KG1 (cell line): ENCODE measurements at places on chromosomes 12 and 14.
A peak's percentile ranks its signal among the peaks of the same experiment; 100 is the strongest.

DNA sequence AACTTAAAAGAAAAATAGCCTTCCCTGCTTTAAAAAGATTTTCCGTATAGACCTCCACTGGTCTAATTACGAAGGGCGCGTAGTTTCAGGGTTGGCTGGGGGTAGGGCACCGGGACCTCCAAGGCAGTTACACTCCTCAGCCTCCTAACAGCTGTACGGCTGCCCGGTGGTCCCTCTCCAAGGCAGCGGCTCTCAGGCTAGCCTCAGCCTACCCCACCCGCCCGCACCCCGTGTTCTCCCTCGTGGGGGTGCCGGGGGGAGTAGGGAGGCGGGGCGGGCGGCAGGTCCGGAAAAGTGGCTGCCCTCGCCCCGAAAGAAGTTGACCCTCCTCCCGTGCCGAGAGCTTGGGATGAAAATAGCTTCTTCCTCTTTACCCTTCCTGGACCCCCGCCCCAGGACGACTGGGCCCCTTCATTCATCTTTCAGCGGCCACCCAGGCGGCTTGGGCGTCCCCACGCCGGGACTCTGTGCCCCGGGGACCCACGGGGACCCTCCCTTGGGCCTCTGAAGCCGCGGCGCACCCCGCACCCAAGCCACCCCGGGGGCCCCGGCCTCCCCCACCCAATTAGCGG, 991 bp upstream of the RCOR1 start:
- peak; percentile 73 for DNase-seq

- DNase-seq = no peak
Observed at GRCh38 chr14:30869551-30870155, 4.7 kb upstream of the COCH start.

DNA sequence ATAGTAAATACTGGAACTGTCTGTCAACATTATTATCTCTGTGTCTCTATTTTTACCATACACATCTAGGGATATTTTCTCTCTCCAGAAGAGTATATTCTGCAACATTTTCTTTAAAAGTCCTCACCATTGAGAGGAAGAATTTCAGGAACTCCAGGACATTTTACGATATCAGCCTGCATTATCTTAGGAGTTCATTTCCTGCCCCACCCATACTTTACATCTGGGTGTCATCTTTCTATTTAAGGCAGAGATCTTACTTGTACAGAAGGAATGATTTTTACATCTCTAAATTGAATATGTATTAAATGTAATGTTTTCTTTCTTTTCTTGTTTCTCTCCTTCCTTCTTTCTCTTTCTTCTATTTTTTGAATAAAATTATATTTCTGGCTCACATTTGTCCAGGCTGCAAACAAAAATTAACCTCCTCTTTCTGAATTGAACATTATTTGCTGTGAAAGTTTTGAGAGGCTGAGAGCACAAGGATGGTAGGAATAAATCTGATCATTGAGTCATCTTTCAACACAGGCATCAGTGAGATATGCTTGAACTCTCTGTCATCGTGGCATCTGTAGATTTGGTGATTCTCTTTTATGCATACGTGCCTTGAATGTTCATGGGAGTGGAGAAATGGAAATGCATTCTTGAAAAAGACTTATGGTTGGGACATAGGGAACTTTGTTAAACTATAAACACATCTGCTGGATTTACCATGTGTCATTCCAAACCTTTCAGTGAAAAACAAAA, 753.6 kb downstream of the SLC16A7 start:
- no peak for DNase-seq

- DNase-seq = no peak
Observed at GRCh38 chr12:3712209-3712992, 40.5 kb downstream of the CRACR2A start.

- DNase-seq = no peak
Observed at GRCh38 chr12:78087363-78087675, 256.6 kb downstream of the NAV3 start.

DNA sequence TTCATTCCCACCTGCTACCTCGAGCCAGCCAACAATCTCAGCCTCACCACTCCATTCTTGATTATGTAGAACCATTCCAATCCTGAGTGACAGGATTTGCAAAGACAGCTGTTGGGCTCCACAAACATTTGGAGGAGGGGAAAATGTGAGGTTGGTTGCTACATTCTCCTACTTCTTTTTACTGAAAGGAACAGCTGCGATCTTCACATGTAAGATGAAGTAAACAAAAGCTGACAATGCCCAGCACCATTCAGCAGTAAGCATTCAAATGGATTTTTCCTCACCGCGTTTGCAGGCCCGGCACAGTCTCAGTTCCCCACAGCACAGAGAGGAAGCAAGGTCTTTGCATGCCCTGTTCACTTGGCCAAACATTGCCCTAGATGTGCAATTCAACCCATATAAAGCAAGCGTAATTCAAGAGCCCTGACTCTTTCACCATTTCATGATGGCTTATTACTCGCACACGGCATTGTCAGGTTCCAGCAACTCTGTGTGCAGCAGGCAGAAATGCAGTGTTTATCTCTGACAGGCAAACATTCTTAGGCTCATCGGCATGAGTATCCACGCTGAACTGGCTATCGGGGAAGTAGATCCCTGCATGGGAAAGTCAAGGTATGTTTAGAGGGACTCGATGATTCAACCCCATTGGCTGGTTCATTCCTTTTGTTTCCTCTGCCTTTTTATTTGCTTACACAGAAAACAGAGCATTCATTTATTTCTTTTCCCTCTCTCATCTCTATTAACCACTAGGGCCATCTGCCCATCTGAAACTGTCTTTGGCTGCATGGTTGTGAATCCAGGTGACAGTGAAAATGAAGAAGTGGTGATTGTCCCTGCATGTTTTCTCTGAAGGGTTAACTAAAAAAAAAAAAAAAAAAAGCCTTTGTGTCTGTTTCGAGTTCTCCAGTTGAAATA, 236.1 kb upstream of the PLEKHG7 start:
- DNase-seq = no peak

DNA sequence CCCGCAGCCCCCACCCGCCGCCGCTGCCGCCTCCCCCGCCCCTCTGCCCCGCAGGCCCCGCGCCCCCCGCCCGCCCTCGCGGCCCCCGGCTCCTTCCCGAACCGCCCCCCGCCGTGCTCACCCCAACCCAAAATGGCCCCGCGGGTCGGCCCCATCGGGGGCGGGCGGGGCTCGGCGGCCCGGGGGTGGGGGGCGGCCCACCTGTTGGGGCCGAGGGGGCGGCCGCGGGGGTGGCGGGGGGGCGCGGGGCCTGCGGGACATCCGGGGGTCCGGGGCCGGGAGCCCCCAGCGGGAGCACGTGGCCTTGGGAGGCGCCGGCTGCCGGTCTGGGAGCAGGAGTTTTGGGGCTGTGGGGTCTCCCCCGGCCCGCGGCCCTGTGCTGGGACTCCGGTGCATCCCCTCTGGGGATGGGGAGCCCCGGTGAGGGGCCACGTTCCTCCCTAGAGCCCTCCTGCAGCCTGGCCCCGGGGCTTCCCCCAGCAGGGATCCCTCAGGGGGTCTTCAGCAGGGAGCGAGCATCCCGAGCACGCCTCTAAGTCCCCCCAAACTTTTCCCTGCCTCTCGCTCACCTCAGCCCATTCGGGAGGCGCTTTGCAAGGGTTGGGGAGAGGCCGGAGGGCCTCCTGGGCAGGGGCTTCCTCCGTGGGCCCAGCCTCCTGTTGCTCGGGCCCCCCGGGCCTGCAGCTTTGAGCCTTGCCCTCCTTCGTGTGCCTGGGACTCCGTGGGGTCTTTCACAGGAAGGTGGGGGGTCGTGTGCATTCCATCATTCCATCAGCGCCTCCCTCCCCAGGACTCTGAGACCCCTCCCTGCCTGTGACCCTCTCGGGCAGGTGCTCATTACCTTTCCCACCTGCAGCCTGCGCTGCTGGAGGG, 710 bp downstream of the MTA1 start:
- DNase-seq = no peak

DNA sequence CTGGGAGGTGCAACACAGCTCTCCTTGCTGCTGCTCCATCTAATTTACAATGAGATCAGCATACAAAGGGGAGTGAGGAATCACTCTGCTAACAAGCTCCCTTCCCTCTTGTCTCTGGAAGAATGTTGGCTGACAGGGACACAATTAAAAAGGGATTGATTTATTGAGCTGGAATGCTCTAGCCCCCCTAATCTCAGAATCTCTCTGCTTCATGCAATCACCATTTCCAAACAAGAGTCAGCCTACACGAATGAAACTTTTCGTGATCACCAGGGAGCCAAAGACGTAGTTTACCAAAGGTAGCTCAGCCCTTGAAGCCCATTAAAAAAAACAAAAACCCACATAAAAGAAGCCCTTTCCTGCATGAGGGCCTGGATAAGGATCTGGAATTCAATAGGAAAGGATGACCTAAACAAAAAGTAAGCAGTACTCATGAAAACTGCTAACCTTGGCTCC, 223.8 kb downstream of the C12orf75 start:
- no peak for DNase-seq

DNA sequence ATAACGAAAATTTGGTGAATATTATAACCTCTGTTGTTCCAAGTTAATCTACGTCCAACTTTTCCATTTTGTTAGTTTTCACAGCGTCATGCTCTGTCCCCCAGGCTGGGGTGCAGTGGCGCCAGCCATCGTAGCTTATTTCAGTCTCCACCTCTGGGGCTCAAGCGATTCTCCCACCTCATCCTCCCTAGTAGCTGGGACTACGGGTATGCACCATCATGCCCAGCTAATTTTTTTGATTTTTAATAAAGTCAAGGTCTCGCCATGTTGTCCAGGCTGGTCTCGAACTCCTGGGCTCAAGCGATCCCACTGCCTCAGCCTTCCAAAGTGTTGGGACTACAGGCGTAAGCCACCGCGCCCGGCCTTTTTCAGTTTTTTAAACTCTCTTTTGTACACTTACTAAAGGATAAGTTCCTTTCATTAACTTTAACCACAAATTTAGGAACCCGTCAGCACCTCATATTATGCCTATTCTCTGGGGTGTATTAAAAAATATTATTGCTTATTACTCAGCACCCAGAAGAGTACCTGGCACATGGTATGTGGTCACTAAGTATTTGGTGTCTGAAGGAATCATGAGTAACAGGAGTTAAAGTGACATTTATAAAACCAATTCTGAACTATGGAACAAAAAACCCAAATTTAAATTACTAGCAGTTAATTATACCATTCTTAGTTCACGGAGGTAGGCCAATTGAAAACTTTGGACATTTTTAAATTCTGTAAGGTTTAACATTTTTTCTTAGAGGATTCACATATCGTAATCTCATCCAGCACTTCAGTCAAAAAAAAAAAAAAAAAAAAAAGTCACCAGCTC, 925 bp upstream of the MIPOL1 start:
- DNase-seq = no peak

DNA sequence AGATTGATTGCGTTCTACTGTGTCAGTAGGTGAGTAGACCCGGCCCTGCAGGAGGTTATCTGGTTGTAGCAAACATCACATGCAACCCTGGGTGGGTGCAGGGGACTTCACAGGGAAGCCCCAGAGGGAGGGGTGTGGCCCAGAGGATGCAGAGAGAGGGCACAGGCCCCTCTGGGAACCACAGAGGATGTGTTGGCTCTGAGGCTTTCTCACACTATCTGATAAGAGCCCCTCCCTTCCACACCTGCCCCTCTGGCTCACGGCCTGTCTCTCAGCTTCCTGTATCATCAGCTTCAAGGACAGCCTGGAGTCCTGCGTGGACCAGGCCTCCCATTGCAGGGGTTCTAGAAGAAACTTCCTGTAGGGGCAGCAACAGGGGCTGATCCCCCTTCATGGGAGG, 101.9 kb downstream of the RIN3 start:
- no peak for DNase-seq

DNA sequence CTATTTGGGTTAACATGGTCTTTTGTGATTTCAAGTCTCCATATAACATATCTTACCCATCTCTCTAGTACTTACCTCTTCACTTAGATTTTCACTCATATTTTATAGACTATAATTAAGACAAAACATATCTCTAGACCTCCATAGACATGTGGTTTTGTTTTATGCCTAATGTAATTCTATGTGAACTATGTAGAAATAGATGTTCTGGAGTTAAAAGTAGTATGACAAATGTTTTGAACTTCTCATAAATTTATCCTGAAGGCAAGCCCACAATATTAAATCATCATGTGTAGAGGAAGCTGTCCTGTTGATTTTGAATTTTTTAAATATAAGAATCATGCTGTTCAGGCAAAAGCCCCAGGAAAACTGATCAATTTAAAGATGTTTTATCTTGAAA, 169.2 kb downstream of the SYT1 start:
- DNase-seq = no peak

GRCh38 chr14:93060841-93061240, 54.9 kb downstream of the ITPK1 start:
- DNase-seq = no peak

- no peak for DNase-seq
Observed at GRCh38 chr12:99170037-99170436, 477.5 kb upstream of the GARIN6 start.

GRCh38 chr14:48725051-48725734, 861.0 kb downstream of the RPS29 start:
- DNase-seq = no peak

DNA sequence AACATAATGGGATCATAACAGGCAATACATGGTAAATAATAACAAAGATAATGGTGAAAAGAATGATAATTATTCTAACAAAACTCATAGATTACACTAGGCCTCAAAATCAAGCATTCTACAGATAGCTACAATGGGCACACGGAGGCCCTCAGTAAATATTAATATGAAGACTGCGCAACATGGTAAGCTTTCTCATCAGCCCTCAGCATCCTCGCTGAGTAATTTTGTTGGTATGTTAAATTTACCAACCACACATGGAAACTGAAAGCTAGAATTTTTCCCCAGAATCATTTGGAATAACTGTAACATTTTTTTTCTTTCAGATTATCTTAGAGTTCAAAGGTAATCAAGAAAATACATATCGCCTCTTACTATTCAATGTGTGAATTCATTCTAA, 74.2 kb upstream of the PYGL start:
- DNase-seq = no peak

- DNase-seq = no peak
Observed at GRCh38 chr12:130813949-130814348, 25.1 kb downstream of the STX2 start.

GRCh38 chr14:72516936-72517700, 376.8 kb downstream of the DPF3 start:
- no peak for DNase-seq

DNA sequence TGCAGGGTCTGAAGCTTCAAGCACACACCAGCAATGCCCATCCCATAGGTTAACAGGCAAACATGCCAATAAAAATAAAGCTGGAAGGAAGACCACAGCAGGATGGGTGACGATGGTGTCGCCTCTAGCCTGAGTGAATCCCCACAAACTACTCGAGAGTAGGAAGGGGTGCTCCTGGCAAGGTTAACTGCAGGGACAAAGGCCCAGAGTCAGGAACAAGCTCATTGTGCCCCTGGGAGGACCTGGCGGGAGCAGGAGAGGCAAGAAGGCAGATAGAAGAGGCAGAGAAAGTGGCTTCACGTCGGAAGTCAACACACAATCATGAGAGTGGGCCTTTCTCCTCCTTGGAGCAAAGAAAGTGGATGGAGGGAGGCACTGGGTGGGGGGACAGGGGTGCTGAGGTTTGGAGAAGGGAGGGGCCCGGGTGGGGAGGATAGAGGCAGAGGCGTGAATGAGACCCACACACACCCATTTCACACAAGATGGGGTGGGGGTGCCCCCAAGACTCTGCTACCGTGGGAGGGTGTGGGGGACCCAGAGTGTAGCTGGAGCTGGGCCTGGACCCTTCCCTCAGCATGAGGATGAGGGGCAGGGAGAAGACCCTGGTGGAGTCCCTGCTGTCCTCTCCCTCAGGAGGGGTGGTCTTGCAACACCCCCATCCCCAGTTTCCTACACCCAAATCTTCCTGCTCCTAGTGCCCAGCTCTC, 43.1 kb downstream of the DIO3 start:
- no peak for DNase-seq
